ENCODE measurements at places on chromosomes 16 and 17. TPM values are rescaled to one million over a fixed set of nuclear protein-coding genes. Genes with fewer than 3 reads are reported as not detected.

Gene KRTAP2-1
- total RNA-seq, result not detected

Gene CIBAR2
- total RNA-seq, result not detected

Gene CMTM4
- total RNA-seq, result 16.4 TPM

Gene FBXL16
- total RNA-seq, result not detected

Gene MYL4
- total RNA-seq, result 0.69 TPM

Gene MLST8
- 27.3 TPM for total RNA-seq

Gene WNT3
- total RNA-seq, result 1.0 TPM

Gene CFAP97D1
- total RNA-seq, result under 0.01 TPM

Gene AIPL1
- total RNA-seq, result not detected

Gene IL17C
- not detected for total RNA-seq

Gene CTRL
- 0.71 TPM for total RNA-seq

Gene RCVRN
- not detected for total RNA-seq

Gene KRT17
- 6.9 TPM for total RNA-seq

Gene MYH8
- 0.11 TPM for total RNA-seq

Gene SDR42E2
- total RNA-seq, result not detected

Gene KRT32
- not detected for total RNA-seq

Gene HAP1
- total RNA-seq, result not detected

Gene ZNF624
- total RNA-seq, result 5.3 TPM

Gene DOC2B
- total RNA-seq, result not detected

Gene TP53TG3C
- not detected for total RNA-seq

Gene LITAFD
- not detected for total RNA-seq

Gene RPL27
- 676 TPM for total RNA-seq

Gene NXPH3
- total RNA-seq, result 0.19 TPM

Gene UNK
- 18.8 TPM for total RNA-seq

Gene HASPIN
- 17.0 TPM for total RNA-seq

Gene PLLP
- total RNA-seq, result not detected

Gene ST6GALNAC1
- not detected for total RNA-seq

Gene SCGB1C2
- not detected for total RNA-seq

Gene HS3ST2
- not detected for total RNA-seq

Gene SARM1
- total RNA-seq, result 18.5 TPM

Gene FAM20A
- not detected for total RNA-seq

Gene OMG
- 0.23 TPM for total RNA-seq

Gene KRTAP4-7
- total RNA-seq, result not detected

Data from LHCN-M2 (cell line).